COR-L47 (cell line): ENCODE measurements at places on chromosomes 4 and X.

- DNase-seq: peak; percentile 84
Observed at GRCh38 chr4:183840311-183840710, 64.8 kb upstream of the STOX2 start.

- DNase-seq: no peak
Observed at GRCh38 chrX:49175435-49176274, 4.0 kb downstream of the PLP2 start.

DNA sequence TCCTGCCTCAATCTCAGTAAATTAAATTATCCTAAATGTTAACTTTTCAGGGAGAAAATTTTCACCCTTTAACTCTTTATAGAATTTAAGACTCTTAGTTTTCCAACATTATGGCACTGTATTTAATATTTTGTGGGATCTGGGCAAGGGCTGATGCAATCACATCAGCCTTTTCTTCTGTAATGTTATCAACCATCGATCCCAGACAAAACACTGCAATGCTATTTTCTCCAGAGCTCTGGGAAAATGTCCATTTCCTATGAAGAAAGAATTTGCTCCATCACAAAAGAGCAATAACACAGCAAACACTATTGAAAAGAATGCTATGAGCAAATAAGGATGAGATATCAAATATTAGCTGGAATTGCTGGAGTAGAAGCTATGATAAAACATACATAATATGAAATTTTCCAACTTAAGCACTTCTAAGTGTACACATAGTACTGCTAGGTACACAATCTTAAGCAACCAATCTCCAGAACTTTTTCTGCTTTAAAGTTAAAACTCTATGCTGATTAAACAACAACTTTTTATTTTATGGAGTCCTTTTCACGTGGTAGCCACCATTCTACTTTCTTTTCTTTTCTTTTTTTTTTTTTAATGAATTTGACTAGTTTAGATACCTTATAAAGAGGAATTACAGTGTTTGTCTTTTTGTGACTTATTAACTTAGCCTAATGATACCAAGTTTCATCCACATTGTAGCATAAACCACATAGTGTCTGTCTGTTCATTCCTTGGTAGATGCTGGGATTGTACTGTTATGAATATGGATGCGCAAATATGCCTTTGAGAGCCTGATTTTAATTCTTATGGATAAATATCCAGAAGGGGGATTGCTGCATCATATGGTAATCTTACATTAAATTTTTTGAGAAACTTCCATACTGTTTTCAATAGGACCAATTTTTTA lies 43.6 kb downstream of the UGT2A3 start:
- no peak for DNase-seq

GRCh38 chr4:57136281-57136680 lies 26.1 kb upstream of the IGFBP7 start:
- no peak for DNase-seq

DNA sequence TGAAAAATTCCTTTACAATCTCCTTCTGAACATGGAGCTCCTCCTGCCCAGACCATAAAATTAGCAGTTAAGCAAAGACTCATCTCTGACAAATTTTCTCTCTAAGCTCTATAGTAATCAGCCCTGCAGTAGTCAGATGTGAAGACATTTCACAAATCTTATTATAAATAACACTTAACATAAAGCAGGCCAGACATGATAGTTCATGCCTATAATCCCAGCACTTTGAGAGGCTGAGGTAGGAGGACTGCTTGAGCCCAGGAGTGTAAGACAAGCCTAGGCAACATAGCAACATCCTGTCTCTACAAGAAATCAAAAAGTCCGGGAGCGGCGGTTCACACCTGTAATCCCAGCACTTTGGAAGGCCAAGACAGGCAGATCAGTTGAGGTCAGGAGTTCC lies 29.9 kb downstream of the TRMT2B start:
- DNase-seq: no peak

DNA sequence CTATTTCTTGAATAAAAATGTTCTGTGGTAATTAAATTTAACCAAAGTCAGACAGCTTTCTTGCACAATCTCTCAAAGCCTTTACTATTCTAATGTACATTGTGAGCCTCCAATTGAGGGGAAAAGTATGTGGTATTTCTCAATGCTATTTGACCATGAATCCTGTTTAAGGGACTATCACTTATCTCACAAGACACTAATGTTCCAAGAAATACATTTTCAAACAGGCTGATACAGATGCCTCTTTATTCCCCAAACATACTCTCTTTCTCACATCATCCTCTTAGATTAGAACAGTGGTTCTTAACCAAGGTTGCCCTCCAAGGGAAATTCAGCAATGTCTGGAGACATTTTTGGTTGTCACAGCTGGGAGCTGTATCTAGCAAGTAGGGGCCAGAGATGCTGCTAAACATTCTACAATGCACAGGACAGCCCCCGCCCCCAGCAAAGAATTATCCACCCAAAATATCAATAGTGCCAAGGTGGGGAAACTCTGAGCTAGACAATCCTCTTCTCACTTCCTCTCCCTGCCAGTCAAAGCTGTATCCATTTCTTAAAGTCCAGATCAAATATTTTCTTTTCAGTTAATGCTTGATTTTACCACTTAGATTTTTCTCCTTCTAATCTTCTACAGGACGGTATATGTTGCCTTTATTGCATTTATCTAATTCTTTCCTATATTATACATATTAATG lies 129.2 kb upstream of the TRIM2 start:
- DNase-seq: no peak

DNA sequence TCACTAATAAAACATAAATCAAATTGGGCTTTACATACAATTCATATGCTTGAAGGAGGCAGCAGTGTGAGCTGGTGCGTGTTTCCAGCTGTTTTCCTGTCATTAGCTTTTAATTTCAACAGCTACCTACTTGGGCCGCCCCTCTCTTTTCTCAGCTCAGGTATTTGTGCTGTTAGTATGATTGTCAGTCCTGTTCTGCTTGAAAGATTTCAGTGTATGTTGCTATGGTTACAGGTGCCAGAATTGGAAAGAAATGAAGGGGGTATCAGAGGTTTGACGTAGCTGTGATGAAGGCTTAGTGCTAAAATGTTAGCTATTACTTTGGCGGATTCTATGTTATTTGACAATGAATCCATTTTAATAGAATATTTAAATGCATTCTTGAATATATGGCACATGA lies 440.3 kb downstream of the ZIC3 start:
- no peak for DNase-seq

DNA sequence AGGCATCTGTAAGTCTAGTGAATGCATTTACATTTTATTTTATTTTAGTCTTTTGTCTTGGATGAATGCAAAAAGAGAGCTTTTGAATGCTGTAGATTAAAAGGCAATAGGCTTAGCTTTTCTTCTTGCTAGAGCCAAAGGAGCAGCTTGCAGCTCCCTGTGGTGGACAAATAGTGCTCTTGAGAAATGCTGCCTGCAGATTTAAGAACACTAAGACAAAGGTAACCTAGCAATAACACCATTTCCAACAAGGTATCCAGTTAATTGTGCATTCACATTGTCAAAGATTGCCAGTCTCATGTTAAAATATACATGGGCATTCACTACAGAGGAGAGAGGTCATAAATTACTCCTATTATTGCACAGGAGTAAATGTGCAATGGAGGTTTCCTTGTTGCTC lies 859.2 kb upstream of the PRKX start:
- no peak for DNase-seq

DNA sequence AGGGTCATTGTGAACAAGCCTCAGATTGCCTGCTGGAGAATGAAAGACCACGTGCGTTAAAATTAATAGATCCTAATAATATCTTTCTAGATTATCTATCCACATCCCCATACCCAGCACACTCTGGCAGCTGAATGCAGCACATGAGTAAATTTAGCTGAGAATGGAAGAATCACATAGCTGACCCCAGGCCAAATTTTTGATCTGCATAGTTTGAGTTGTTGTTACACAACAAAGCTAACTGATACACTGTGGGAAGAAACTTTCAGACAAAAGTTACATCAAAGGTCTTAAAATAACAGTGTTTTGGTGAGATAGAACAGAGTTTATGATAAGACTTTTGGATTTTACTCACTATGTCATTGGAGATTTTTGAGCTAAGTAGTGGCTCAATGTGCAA lies 72.4 kb upstream of the ANXA10 start:
- no peak for DNase-seq

DNA sequence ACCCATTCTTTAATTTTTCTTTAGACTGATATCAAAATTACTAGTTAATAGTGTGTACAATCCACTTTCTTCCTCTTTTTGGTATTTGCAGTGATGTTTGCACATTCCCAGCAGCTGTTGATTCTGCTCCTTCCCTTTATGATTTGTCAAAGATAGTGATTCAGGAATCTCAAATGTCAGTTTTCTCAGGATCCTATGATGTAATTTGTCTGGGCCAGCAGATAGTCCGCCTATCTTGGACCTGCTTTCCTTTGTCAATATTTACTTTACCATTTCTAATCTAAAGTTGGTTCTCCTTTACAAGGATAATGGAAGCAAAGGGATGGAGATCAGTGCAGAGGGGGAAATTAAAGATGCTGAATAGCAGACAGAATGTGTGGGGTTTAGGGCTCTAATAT lies 122.1 kb downstream of the REELD1 start:
- peak; percentile 18 for DNase-seq

- no peak for DNase-seq
Observed at GRCh38 chrX:4263030-4263803, 549.8 kb upstream of the PRKX start.

DNA sequence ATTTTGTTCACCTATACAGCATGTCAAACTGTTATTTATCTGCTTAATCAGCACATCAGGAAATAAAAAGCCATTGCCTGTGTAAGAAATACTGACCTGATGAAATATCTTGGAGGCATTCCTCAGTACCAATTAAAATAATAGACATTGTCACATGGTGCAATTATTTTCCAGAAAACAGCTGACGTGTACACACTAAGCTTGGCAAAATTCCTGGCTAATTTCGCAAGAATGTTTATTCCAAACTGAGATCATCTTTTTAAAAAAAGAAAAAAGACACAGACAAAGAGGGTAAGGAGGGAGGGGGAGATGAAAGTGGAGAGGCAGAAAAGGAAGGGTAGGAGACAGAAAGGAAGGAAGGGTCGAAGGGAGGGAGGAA lies 61.9 kb upstream of the NFKB1 start:
- peak; percentile 75 for DNase-seq

- peak; percentile 16 for DNase-seq
Observed at GRCh38 chr4:116180157-116180601, 905.2 kb downstream of the TRAM1L1 start.

DNA sequence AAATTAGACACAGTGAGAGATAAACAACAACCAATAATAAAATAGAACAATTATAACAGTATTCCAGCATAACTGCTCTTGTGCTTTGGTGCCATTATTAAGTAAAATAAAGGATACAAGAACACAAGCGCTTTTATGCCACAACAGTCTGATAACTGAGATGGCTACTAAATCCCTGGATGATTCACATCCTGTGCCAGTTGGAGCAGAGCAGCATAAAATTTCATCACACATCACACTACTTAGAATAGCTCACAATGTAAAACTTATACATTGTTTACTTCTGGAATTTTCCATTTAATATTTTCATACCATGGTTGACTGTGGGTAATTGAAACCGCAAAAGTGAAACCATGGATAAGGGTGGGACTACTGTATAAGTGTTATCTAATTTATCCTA lies 399.9 kb upstream of the CNKSR2 start:
- no peak for DNase-seq

DNA sequence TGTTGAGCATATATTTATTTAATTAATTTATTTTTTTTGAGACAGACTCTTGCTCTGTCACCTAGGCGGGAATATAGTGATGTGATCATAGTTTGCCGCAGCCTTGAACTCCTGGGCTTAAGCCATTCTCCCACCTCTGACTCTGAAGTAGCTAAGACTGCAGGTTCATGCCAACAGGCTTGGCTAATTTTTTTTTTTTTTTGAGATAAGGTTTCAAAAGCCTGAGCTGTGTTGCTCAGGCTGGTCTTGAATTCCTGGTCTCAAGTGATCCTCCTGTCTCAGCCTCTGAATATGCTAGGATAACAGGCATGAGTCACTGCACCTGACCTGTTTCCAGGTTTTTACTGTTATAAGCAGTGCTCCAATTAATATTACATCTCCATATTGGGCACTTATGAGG lies 4.8 kb downstream of the ADD1 start:
- no peak for DNase-seq

- peak; percentile 54 for DNase-seq
Observed at GRCh38 chrX:143306991-143307937, 210.0 kb downstream of the SPANXN3 start.

- DNase-seq: peak; percentile 48
Observed at GRCh38 chr4:113141901-113142346, 92.5 kb downstream of the ANK2 start.

GRCh38 chrX:42680666-42681065 lies 97.3 kb downstream of the PPP1R2C start:
- no peak for DNase-seq

GRCh38 chr4:10083331-10083771 lies 33.2 kb downstream of the WDR1 start:
- DNase-seq: no peak

DNA sequence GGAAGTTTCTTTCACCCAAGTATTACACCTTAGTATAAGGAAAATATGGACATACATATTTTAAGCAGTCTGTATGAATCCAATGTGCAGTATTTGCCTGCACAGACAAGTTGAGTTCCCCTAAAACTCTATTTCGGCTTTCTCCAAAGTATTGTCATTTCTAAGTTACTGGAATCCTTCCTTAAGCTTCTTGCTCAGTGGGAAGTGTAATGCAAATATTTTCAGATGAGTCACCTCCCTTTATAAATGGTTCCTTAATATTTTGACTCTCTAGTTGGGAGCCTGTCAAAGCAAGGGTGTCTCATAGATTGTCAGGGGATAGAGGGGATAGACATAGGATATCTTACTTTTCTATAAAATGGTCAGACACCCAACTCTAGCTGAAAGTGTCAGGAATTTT lies 178.6 kb downstream of the NAA11 start:
- DNase-seq: no peak

GRCh38 chrX:9311421-9312160 lies 153.3 kb upstream of the TBL1X start:
- no peak for DNase-seq

GRCh38 chr4:101643186-101643837 lies 147.2 kb upstream of the BANK1 start:
- DNase-seq: no peak

DNA sequence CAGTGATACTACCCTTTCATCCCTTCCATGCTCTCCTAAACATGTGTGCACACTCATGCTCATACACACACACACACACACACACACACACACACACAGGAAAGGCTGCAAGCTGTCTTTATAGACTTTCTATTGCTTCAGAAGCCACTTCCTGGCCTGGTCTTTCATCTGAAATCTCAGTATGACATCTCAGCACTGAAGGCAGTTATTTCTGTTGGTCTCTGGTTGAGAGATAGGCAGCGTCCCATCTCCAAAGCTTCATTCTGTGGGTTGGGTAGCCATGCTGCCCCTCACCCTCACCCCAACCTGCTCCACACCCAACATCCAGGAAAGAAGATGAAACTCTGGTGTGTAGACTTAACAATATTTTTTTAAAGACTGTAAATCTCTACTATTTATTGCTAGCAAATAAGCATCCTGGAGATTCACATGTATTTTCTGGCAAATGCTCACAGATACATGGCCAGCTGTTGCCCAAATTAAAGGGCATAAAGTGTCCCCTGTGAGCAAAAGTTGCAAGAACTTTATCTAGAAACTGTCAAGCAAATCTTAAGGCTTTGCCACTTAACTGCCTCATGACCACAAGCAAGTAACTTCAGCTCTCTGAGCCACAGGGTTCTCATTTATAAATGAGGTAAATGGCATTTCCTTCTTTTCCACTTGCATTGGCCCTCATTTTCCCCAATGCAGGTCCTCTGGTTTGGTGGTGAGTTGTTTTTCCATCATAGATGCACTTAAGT lies 189.8 kb upstream of the AFF2 start:
- no peak for DNase-seq

- DNase-seq: no peak
Observed at GRCh38 chr4:76272073-76272472, 20.6 kb downstream of the FAM47E start.
